ENCODE measurements at places on chromosomes 7 and 10.
A peak's percentile ranks its signal among the peaks of the same experiment; 100 is the strongest.

GRCh38 chr7:140440593-140440992 lies 36.7 kb downstream of the RAB19 start:
- no peak for DNase-seq

- DNase-seq = no peak
These were observed 27.9 kb downstream of the C7orf25 start for GRCh38 chr7:42883950-42884349.

- no peak for DNase-seq
These were observed 39.2 kb downstream of the ENO4 start for GRCh38 chr10:116888380-116889055.

GRCh38 chr7:42227541-42227935 lies 9.5 kb downstream of the GLI3 start:
- DNase-seq = peak; percentile 22

- no peak for DNase-seq
These were observed 14.6 kb downstream of the ITGB1 start for GRCh38 chr10:32943395-32943794.

- no peak for DNase-seq
These were observed 139.0 kb upstream of the ADCY1 start for GRCh38 chr7:45435131-45435530.

- no peak for DNase-seq
These were observed 41.5 kb upstream of the EBLN1 start for GRCh38 chr10:22259280-22259679.

GRCh38 chr10:88162852-88163251 lies 299.4 kb downstream of the PTEN start:
- DNase-seq = no peak

DNA sequence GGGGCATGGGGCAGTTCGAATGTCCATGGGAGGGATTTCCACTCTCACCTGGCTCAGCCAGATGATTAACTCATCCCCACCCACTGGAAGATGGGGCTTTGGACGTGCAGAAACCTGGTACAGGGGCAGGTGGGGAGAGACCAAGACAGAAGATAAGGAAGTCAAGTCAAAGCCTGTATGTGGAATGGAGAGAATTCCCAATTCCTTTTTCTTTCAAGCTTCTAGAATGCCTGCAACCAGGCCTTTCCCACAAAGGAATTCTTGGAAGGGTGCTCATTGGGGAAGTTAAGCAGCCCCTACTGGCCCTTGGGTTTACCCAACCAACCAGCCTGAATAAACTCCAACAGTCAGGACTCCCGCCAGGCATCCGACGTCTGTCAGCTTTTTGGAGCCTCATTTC lies 39.1 kb downstream of the CCM2 start:
- no peak for DNase-seq

GRCh38 chr7:9958486-9958885 lies 1015.2 kb upstream of the PHF14 start:
- no peak for DNase-seq

DNA sequence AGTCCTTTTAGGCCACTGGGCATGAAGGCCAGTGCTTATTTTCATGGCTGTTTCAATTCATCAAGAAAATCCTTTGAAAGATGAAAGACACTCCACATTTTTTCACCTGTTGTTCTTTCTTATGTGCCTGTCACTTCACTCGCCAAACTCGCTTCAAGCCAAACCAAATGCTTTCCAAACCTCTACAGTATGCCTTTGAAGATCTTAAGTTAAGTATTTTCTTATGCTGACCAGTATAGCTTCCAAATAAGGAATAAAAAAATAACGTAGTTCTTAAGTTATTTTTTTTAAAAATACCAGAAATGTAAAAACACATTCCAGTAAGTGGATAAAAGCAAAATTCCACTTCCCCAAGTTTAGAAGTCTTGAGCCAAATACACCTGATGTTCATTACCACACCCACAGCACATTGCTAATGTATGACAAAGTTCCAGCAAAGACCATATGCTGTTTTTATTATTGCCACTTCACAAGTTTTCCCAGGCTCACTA lies 186.1 kb downstream of the MTERF1 start:
- no peak for DNase-seq

GRCh38 chr10:124697443-124697836 lies 46.7 kb downstream of the FAM53B start:
- no peak for DNase-seq

- no peak for DNase-seq
These were observed 33.6 kb upstream of the A1CF start for GRCh38 chr10:50919010-50919409.

DNA sequence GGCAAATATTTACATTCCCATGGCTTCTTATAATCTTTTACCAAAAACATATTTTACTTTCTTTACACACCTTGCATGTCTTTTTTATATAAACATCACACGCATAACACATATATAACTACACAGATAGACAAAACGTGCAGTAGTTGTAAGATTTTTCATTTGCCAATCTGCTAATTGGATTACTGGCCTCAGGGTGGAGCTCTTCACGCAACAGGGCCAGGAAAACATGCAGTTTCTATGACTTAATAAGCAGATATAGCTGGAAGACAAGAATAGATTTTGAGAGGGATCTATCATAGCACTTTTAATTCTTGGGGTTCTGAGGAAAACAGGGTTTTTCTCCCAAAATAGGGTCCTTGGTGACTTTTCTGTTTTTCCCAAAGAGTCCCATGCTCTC lies 12.7 kb downstream of the ACADSB start:
- DNase-seq = no peak

DNA sequence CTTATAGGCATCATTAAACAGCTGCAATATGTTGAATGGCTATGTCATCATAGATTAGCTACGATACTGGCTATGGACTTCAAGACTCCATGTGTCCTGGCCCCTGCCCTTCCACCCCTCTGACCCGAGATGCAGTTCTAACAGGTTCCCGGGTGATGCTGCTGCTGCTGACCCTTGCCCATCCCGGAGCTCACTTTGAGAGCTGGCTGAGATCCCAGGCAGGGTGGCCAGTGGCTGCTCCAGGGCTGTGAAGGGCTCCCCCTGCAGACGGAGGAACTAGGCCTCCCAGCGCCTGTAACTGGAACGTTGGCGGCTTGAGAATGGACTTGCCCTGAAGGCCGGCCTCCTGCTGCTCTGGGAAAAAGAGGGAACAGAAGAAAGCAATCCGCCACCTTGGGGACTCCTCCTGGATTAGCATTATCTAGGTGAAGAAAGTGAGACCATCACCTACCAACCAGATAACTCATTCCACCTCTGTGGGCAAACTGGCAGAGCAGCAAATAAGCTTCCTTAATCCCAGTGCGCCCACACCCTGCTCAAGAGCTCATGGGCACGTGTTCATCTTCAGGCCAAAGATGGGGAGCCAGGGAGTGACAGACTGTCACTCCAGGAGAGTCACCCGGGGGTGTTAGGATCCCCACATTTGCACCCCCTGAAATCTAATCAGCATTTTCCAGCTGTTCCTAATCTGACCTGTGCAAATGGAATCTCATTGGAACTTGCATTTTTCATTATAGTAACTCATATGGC lies 56.8 kb downstream of the PARP12 start:
- no peak for DNase-seq

DNA sequence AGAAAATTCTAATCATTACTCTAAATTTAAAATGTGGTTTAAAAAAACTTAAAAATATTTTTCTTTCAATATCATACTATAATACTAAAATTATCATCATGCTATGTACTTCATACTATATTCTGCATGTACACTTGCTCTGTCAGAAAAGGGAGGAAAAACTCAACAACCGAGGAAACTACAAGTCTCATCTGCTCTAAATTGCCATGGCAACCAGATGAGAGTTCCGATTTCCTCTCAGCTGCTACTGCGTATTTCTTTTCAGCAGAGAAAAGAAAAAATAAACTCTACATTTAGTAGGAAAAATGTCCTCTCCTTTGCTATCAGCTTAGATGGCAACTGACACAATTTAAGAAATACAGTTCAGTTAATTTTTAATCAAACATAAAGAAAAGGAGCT lies 178.9 kb downstream of the SRPK2 start:
- no peak for DNase-seq

GRCh38 chr10:131576341-131577177 lies 265.0 kb upstream of the TCERG1L start:
- no peak for DNase-seq

GRCh38 chr10:34323192-34323591 lies 491.9 kb downstream of the PARD3 start:
- DNase-seq = no peak

DNA sequence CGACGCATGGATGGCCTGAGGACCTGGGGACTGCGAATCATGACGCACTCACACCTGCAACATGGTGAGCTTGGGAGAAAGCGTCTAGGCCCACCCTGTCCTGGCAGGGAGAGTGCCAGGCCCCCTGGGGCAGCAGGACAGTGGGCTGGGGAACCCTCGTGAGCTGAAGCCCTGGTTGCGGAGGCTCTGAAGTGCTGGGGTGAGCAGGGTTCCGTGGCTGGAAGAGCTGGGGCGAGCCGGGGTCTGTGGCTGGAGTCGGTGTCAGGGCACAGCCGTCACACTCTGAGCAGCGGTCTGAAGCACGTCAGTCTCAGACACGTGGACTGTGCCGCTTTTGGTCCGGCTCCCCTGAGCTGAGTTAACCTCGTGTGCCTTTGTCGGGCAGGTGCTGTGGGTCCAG lies 4.7 kb downstream of the SUN1 start:
- no peak for DNase-seq

DNA sequence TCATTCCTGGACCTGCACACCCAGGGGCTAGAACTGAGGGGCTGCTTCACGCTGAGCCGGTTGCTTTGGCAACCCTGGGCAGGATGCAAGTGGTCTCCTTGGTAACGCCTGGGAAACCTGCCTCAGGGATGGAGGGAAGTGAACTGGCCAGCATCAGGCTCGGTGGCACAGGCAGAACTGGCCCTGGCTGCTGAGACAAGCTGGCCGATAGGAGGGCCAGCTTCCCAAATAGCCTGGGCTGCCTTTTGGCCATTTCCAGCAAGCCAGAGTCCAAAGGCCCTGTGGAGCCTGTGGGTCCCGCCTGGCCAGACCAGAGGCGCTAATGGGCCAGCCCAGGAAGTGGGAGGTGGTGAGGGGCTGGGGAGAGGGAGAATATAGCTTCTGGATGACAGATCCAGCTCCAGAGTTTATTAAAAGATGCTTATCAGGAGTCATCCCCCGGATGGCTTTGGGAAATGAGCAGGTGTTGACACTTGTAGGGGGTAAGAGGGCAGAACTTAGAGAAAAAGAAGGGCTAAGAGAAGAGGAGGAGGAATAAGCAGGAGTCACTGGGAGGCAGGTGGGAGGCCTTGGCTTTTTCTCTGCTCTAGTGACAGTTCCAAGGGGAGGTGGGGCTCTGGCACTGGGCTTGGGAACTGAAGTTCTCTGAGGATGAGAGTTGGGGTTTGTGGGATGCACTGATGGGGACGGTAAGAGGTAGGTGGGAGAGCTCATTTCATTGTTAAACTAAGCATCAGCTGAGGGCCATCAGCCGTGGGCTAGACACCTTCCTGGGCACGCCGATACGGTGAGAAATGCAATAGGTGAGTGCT lies 9.6 kb downstream of the NEURL1 start:
- no peak for DNase-seq

DNA sequence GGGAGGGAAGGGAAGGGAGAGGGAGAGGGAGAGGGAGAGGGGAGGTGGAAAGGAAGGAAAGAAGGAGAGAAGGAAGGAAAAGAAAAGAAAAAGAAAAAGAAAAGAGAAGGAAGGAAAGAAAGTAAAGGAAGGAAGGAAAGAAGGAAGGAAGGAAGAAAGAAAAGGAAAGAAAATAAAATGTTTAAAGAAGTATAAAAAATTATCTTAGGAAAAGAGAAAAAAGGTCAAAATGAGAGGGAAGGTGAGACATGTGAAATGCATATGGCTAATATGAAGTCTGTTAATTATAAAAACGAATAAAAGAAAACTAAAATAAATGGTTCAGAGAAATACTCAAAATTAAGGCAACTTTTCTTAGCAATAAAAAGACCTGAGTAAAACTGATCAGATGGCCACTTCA lies 46.1 kb upstream of the ANLN start:
- DNase-seq = no peak

DNA sequence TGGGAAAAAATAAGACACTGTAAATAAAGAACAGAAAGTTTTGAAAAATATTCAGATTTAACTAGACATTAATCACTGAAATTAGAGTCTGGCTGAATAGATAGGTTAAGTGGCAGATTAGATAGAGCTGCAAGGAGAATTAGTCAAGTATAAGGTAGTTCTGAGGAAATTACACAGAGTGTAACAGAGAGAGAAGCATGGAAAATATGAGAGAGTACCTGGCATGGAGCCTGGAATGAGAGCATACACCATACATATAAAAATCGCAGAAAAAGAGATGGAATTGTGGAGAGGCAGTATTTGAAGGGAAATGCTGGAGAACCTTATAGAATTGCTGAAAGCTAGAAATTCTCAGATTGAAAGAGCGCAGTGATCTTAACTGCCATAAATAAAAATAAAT lies 46.9 kb downstream of the ZNRF2 start:
- no peak for DNase-seq

- DNase-seq = peak; percentile 22
These were observed 729.9 kb downstream of the ZWINT start for GRCh38 chr10:55631071-55631654.

- no peak for DNase-seq
These were observed 132.6 kb upstream of the NAMPT start for GRCh38 chr7:106417273-106417902.

GRCh38 chr10:96257944-96258343 lies 13.4 kb downstream of the BLNK start:
- no peak for DNase-seq

DNA sequence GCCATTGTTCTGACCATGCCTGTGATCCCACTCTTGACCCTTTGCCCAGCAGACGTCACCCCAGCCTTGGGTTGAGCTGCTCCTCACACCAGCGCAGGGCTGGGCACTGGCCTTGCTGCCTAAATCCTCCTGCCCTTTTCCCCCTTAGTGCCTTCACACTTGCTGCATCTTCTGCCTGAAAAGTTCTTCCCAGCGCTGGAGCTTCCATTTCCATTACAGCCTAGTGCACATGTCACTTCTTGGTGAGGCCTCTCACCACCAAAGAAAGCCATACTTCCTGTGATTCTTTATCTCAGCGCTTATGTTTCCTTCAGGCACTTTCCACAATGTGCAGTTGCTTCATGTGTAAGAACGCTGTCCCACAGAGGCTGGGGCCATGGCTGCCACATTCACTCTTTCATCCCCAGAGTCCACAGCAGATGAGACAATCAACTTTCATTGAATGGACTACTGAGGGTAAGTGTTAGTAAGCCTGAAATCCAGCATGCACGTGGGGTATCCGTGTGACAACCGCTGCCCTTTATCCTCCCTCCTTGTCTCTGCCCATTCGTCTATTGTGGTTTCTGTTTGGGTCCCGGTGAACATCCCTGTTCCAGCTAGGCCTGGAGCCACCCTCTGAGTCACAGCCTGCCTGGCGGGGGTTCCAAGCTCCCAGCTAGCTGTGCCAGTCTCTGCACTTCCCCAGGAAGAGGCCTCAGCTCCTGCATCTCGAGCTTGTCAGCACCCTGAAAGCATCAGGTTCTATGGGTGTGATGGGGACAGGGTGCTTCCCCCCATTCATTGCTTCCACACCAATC lies 37.3 kb downstream of the ADRA2A start:
- DNase-seq = no peak
